ENCODE measurements at places on chromosomes 7 and 10.

- no peak for DNase-seq
Measured at GRCh38 chr10:78354101-78354500, 320.4 kb downstream of the RPS24 start.

DNA sequence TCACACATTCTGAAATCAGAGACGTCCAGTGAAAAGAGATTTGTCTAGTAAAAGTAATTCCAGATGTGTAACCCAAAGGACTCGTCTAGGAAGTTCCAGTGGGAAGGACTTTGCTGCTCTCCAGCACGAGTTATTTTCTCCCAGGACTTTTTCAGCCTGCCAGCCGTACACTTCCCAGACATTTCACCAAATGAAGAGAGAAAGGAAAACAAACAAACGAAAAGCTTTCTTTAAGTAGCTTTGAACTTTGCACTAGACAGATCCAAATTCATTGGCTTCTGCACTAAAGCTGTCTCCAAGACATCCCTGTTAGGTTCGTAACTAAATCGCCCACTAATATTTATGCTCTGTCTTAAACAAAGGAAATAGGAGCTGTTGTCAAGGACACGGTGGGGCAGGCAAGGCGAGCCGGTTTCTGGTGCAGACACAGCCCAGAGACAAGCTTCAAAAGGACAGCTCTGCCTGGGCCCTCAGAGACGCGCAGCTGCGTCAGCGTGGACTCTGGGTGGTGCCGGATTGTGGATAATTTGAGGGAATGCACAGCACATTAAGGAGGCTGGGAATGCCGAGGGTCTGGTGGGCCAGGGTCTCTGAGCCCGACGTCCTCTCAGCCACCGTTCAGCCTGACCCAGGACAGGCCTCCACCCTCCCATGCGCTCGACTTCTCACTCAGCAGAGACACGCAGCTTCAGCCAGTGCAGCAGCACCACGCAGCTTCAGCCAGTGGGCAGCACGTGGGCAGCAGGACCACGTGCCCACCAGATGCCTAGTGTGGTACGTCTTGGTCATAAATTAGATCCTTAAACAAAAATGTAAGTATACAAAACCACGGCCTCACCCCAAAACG lies 64.1 kb upstream of the INSIG1 start:
- DNase-seq = no peak

GRCh38 chr10:78047314-78047891 lies 13.7 kb downstream of the RPS24 start:
- peak; percentile 77 for DNase-seq

DNA sequence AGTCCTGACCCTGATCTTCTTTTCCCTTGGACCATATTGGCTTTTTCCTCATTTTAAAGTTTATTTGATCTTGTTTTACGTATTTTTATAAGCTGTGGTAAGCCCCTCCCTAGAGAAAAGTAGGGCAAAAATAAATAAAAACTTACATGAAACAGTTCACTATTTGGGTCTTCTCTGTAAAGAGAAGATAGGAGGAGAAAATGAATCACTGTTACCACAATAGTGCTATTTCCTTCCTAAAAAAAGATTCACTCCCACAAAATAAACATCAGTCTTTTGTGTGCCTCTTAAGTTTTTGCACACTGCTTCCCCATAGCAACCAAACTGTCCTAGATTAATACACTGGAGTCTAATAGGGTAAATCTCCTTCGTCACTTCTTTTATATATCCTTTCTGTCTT lies 1.4 kb upstream of the SVIL start:
- peak; percentile 14 for DNase-seq

- DNase-seq = no peak
Measured at GRCh38 chr10:106440355-106440754, 724.2 kb downstream of the SORCS1 start.

DNA sequence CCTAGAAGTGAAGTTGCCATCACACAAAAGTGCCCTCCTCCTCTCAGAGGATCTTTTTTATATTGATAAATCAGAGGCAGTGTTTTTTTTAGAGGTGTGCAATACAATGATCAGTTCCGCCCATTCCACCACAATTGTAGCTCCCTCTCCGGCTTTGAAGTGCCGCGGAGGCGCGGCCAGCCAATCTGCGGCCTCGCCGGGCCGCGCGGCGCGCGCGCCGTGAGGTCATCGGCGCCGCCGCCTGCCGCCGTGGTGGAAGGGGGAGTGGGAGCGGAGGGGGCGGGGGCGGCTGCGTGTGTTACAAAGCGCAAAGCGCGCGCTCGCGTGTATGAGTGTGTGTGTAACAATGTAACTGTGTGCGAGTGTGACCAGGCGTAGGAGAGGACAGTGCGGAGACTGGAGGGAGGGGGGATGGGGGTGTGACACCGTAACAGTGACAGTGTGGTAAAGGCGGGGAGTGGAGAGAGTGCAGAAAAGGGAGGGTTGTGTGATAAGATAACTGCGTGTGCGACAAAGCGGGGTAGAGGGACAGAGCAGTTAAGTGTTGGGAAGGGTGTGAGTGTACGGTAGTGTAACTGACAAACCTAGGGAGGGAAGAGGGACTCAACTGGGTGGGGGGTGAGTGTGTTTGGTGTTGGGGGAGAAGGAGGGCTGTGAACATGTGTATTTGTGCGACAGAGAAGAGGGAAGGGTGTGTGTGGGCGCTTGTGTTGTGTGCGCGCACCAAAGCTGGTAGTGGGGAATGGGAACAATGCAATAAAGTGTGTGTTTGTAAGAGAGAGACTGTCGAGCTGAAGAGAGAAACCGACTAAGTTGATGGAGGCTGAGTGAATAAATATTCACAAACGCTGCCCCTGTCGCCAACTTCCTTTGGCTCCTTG lies at the start of gene SP8:
Gene SP8, minus strand, starts transcription at position 108 of the 881 bp plus-strand sequence. Its CDS starts 88 bp downstream, at position 20.
- DNase-seq = peak; percentile 95

- no peak for DNase-seq
Measured at GRCh38 chr7:44154703-44155102, 13.6 kb upstream of the MYL7 start.

GRCh38 chr7:152085131-152085530 lies 59.7 kb downstream of the GALNT11 start:
- no peak for DNase-seq

DNA sequence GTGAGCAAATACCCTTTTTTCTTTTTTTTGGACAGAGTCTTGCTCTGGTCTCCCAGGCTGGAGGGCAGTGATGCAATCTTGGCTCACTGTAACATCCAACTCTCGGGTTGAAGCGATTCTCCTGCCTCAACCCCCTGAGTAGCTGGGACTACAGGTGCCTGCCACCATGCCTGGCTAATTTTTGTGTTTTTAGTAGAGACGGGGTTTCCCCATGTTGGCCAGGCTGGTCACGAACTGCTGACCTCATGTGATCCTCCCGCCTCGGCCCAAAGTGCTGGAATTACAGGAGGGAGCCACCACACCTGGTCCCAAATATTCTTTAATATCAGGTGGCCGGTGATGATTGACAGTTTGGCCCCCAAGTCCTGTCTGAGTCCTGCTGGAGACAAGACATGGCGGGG lies 6.6 kb downstream of the LAT2 start:
- DNase-seq = no peak

DNA sequence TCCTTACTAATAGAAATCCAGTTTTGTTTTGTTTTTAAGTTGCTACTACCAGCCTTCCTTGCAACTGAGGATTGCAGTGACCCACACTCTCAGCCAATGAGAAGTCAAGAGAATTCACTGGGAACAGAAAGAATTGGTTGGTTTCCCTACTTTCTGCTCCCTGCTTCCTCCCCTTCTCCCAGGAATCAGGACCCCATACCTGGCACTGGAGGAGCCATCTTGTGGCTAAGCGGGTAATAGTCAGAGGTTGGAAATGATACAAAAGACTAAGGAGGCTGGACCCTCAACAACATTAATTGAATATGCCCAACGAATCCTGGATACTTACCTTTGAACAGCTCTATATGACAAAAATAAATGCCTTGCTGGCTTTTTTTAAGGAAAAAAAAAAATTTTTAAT lies 6.3 kb downstream of the TMEM176A start:
- no peak for DNase-seq

DNA sequence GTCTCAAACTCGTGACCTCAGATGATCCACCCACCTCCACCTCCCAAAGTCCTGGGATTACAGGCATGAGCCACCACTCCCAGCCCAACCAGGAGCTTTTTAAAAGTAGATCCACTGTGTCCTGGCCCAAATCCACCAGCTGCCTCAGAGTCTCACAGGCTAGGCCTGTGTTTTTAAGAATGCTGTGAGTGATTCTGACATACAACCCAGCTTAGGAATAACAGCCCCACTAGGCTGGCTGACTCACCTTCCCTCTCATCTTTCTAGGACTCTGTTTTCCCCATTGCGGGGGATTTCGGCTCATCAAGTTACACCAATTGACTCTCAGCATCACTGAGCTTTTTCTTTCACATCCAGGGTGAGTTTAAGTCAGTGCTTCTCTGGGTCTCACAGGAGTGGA lies 207.6 kb downstream of the SKIDA1 start:
- no peak for DNase-seq

- DNase-seq = no peak
Measured at GRCh38 chr10:2885288-2886278, 181.8 kb upstream of the PFKP start.

- no peak for DNase-seq
Measured at GRCh38 chr7:44971188-44971901, 7.5 kb downstream of the MYO1G start.

DNA sequence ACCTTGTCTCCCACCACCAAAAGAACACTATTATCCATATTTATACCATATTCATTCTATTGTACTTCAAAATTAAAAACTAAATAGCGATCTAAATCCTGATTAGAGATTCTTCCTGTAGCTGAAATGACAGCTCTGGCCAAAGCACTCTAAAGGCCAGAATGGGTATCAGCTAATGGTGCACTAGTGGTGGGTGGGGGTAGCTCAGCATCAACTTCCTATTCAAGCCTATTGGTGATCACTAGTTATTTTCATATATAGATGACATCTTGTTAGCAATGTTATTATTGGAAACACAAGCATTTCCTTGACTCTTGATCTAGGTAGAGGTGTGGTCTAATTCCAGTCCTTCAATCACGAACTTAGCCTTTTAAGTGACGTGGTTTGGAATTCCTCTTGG lies 43.6 kb downstream of the TET1 start:
- DNase-seq = no peak

- no peak for DNase-seq
Measured at GRCh38 chr7:30525429-30525828, 20.8 kb upstream of the GGCT start.

DNA sequence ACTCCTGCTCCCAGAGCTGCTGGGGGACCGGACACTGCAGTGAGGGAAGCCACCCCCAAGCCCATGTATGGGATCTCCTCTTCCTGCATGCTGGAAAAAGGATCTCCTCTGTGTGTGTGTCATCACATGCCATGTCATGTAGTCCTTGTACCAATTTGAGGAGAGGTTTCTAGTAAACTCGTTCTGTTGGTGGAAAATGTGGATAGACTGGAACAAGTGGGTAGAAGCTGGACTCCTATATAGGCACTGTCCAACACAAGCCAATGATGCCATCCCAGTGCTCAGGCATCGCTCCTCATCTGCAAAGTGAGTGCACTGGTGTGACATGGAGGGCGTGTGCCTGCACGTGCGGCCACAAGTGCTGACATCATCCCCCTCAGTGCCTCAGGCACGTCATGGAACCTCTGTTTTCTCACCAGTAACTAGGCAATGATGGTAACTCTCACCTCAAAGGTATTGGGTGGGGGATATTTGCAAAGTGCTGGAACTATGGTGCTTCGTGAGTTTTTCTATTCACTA lies 19.3 kb downstream of the MYO1G start:
- DNase-seq = no peak

DNA sequence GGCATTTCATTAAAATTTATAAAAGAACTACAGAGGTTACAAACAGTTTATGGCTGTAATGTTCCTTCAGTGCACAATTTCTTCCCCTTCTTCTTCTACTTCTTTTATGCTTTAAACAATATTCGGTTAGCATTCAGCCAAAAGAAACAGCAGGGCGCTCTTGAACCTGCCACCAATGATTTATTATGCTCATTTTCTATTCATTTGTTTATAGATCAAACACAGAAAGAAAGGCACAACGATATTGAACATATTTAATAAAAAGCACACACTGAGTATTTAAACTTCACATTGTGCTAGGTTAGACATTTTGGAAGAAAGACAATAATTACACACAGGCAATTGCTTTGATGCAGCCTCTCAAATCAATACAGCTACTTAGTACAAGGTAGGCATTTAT lies 1025.8 kb upstream of the LRRN3 start:
- DNase-seq = peak; percentile 71

DNA sequence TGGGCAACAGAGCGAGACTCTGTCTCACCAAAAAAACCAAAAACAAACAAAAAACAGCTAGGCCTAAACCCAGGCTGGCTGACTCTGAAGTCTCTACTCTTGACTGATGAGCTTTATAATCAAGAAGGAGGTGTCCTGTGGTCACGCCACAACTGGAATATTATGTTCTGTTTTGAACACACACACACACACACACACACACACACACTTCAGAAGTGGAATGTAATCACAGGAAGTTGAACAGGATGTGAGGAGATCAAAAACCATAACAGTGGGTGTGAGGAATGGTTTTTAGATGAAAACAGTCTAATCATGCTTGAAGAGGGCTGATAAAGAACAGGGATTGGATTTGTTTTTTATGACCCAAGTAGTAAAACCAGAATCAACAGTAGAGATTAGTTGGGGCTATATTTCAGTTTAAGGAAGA lies 51.1 kb upstream of the IL6 start:
- no peak for DNase-seq

DNA sequence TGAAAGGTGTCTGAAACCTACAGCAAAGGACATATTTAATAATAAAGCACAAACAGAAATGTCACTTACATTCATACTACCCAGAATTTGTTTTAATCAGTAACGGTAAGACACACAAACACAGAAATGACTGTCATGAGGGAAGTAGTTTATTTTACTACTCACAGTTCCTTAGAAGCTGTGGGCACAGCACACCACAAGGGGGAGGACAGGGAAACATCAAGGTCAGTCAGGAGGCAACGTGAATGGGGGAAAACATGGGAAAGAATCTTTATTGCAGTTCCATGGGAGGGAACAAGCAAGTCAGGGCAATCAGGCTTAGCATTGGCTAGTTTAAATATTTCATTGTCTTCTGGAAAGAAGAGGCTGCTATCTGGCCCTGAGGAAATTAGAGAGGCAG lies 123.8 kb upstream of the PDSS1 start:
- DNase-seq = no peak

DNA sequence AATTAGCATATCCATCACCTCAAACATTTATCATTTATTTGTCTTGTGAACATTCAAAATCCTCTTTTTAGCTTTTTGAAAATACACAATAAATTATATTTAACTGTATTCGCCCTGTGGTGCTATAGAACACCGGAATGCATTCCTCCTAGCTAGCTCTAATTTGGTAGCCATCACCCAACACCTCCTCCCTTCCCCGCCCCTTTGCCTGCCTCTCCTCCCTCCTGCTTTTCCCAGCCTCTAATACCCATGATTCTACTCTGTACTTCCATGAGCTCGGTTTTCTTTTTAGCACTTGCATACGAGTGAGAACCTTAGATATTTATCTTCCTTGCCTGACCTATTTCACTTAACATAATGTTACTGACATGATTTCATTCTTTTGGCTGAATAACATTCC lies 80.1 kb downstream of the ANKRD26 start:
- DNase-seq = no peak
